ENCODE measurements at places on chromosomes 12 and 14. TPM values are rescaled to one million over a fixed set of nuclear protein-coding genes. Genes with fewer than 3 reads are reported as not detected.

DNA sequence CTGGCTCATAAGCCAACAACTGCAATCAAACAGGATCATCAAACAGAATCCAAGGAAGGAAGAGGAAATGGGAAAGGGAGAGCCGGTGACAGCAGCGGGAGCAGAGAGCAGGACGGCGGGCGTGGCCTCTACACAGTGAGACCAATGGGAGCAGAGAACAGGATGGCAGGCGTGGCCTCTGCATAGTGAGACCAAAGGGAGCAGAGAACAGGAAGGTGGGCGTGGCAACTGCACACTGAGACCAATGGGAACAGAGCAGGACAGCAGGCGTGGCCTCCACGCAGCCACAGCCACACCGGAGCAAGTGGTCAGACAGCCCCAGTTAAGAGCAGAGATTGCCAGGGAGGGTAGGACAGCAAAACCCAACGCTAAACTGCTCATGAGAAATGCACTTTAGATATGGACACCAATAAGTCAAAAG is 16.4 kb downstream of the LRCOL1 start:
- peak; percentile 98 for DNase-seq

GRCh38 chr12:109783965-109784244 is 49.3 kb downstream of the TRPV4 start:
- no peak for DNase-seq

DNA sequence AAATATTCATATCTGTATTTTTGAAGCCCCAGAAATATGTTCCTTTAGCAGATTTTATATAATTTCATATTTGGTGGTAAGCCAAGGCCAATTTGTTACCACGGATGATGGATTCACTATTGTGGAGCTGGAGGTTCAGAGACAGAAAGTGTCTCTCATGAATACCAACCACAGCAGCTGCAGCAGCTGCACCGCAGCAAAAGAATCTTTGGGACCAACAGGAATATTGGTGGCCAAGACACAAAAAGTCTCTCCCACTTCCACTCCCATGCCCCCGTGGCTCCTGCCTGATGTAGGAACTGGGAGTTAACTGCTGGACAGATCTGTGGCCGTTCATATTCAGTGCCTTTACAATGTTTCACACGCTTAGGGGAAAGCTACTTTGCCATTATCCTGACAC is 155.3 kb downstream of the ADAMTS20 start:
- DNase-seq, result no peak

- no peak for DNase-seq
Measured at GRCh38 chr12:119180380-119181040, 1.8 kb downstream of the HSPB8 start.

DNA sequence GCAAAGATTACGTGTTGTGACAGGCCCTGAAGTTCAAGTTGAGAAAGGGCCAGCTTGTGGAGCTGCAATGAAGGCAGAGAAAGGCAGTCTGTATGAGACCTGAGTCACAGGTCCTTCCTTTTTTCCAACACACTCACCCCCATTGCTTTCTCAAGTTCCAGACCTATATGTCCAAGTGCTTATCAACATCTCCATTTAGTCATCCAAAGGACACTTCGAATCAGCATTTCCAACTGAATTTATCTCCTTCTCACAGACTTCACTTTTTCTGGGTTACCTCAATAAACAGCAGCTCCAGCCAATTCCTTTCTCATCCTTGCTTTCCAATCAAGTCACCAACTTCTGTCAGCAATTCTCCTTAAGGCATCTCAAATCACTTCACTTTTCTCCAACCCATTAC is 56.4 kb upstream of the KIF21A start:
- no peak for DNase-seq

DNA sequence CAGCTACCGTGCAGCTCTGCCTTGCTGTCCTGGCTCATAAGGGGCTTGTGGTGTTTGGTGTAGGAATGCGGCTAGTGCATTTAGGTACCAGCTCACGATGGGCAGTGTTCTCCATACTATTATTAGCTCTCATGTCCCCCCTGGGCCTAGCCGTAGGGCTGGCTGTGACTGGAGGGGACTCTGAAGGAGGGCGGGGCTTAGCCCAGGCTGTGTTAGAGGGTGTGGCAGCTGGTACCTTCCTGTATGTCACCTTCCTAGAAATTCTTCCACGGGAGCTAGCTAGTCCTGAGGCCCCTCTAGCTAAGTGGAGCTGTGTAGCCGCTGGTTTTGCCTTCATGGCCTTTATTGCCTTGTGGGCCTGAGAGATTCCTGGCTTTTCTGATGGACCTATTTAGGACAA is 2.1 kb downstream of the SLC39A2 start:
- no peak for DNase-seq

DNA sequence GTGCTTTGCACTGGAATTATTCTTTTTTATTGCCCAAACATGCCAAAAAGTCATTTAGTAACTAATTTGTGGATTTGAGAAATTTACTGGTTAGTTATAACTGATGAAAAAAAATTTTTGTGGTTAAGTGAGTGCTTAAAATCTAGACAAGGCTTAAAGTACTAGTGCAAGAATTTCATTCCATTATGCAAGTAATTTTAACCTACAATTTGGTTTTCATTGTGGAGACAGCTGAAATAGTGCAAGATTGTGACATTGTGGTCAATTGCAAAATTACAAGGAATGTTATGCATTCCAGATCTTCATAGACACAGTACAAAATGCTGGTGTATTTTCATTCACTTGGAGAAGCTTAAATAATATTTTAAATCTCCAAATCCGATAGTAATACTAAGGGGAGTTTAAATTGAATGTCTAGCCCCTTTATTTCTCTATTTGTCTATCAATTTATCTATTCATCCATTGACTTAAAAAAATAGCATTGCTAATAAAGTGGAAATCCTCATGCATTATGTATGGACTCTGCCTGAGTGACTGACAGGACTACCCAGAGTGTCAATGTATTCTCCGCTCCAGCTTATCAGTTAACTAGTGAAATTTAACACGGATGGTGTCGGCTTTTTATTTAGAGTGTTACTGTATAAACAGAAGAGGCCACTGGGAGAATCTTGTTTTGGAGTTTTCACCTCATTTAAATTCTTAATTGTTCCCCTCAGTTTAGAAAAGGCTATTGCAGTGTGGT is 125.9 kb downstream of the ALX1 start:
- no peak for DNase-seq

- no peak for DNase-seq
Measured at GRCh38 chr12:49546481-49546880, 7.7 kb downstream of the KCNH3 start.

DNA sequence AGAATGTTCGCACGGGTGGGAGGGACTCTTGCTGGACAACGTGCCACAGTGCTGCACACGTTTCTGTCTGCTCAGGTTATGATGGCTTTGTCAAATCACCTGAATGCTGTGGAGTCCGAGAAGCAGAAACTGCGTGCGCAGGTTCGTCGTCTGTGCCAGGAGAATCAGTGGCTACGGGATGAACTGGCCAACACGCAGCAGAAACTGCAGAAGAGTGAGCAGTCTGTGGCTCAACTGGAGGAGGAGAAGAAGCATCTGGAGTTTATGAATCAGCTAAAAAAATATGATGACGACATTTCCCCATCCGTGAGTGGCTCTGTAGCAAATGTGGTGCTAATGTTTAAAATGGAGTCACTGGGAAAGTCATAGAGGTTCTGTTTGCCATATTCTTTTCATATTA is 28.5 kb downstream of the KLC1 start:
- no peak for DNase-seq

GRCh38 chr14:94373708-94374107 is 14.7 kb downstream of the SERPINA1 start:
- peak; percentile 31 for DNase-seq

DNA sequence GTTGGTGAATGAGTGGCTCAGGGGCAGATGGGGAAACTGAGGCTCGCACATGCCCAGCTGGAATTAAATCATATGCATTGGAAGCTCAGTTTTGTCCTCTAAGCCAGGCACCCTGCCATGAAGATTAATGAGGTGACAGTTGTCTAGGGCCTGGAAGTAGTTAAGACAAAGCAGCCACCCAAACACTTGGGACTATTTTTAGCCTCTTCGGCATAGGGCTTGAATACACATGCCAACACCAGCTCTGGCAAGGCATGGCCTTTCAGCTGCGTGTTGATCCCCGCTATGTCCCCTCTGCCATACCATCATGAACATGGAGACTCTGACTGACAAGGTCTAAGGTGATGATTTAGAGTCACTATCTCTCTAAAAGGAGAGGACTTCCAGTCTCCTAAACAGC is 250.2 kb downstream of the KSR2 start:
- no peak for DNase-seq

The PPP1R36 gene
- 0.48 TPM for polyA plus RNA-seq

The TAS2R10 gene
- polyA plus RNA-seq, result 0.14 TPM

The DERA gene
- 49.4 TPM for polyA plus RNA-seq

The LRFN5 gene
- not detected for polyA plus RNA-seq

The PCNX4 gene
- 24.2 TPM for polyA plus RNA-seq

The ACOT6 gene
- polyA plus RNA-seq, result not detected

The OTX2 gene
- polyA plus RNA-seq, result not detected

Measured in A549 (cell line).